ENCODE measurements at places on chromosomes 3 and 15.

DNA sequence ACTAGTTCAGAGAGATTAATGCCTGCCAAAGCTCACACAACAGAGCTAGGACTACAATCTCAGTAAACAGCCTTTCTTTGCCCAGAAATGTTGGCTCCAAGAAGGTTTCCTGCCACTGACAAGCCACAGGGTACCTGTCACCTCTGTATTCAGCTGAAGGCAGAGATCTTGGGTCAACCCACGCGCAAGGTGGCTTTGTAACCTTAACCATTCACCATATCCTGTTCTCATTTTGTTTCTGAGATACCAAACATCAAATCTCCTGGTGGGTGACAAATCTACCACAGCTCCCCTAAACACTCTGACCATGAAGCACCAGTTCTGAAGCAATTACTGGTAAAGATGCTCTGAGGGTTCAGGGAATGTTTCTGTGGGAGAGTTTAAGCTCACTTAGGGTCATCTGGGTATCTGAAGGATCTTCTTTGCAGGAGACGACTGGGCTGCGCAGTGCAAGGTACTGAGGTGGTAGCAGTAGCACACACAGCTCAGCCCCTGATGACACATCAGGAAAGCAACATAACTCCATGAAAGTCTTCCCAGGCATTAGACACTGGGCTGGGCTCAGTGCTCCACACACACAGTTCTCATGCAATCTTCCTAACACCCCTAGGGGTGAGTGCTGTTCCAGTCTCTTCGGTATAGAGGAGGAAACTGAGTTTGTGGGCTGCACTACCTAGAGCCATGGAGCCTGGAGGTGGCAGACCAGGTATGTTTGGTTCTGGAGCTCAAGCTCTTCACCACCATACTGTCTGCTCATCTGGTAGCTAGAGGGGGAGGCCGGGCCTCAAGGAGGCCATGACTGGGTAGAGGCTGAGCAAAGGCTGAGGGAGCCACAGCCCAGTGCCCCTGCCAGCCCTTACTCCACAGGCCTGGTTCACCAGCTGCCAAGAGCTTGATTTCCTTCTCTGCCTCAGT is 7.7 kb downstream of the CXCR6 start:
- DNase-seq, result peak; percentile 52

DNA sequence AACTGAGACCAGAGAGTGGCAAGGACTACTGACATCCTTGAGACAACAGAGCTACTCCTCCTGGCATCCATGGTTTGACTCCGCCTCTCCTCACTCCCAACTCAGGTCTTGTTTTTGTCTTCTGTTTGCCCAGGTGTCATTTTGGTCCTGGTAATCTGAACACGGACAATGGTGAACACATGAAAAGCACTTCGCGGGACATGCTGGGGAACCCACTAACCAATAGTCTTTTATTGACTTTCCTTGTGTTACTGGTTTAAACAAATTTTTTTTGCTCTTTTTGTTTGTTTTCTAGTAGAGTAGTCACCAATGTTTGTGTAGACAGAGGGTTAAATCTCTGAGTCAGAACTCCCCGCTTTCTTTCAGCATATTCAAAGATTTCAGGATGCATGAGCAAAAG is 38.4 kb downstream of the LARP6 start:
- DNase-seq, result no peak

GRCh38 chr3:31377045-31377642 is 155.6 kb upstream of the STT3B start:
- DNase-seq, result no peak

DNA sequence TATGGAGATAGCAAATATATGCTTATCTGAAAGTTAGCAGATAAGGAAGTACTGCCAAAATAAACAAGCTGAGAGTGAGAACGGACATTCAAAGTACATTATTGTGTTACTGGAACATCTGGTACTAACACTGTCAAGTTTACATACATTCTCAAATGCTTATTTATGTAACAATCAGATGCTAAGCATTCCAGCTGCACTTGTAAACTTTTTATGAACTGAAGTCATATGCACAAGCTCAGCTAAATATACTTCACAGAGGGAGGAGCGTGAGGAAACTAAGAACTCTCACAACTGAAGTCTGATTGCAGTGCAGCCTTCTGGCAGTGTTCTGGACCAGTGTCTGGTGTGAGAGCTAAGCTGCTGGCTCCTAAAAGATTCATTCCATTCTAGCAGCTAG is 223.7 kb upstream of the NANOGP8 start:
- no peak for DNase-seq

GRCh38 chr3:52983336-52983807 is 62.5 kb downstream of the SFMBT1 start:
- DNase-seq, result peak; percentile 50

- no peak for DNase-seq
These were observed 9.6 kb upstream of the ANP32A start for GRCh38 chr15:68830141-68830785.

DNA sequence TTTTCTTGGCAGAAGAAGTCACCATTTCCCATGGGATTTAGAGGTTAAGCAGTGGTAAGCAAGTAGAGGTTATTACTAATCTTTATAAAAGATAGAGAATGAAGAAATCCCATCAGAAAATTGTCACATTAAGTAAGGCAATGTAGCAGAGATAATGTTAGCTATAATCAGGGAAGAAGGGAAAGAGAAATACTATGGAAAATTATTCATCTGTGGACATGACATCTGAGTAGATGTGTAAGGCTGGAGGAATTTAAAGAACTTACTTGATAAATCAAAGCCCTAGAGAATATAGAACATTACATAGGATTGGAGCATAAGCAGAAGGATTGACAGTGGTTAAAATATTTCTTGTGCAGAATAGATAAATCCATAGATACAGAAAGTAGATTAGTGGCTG is 553.1 kb upstream of the CBLB start:
- DNase-seq, result no peak

DNA sequence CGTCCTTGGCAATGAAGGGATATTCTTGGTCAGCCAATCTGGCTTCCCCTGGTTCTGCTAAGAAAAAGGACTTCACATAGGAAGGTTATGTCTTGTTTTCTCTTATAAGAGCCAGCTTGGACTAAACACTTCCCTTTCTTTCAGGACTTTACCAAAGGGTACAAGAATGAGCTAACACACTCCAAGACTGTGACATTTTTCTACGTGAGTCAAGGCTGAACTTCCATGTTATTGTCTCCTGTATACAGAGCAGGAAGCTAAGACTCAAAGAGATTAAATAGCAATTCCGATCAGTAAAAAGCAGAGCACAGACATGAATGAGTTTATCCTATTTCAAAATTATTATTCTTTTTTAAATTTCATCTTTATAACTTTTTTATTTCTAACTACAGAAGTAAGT is 63.3 kb upstream of the STT3B start:
- no peak for DNase-seq

DNA sequence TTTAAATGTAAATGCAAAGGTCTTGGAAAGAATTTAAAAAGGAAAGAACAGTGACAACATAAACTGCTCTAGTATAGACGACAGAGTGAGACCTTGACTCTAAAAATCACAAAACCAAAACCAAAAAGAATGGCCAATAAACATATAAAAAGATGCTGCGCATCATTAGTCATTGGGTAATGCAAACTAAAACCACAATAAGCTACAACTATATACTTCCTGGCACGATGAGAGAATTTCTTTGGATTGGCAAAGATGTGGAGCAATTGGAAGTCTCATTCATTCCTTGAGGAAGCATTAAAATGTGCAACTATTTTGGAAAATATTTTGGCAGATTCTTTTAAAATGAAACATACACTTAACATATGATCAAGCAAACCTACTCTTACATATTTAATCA is 98.7 kb upstream of the ZPLD1 start:
- DNase-seq, result no peak

GRCh38 chr3:44439499-44440295 is 37.8 kb downstream of the ZNF445 start:
- peak; percentile 69 for DNase-seq

GRCh38 chr15:90915808-90916440 is 12.8 kb downstream of the MAN2A2 start:
- no peak for DNase-seq

DNA sequence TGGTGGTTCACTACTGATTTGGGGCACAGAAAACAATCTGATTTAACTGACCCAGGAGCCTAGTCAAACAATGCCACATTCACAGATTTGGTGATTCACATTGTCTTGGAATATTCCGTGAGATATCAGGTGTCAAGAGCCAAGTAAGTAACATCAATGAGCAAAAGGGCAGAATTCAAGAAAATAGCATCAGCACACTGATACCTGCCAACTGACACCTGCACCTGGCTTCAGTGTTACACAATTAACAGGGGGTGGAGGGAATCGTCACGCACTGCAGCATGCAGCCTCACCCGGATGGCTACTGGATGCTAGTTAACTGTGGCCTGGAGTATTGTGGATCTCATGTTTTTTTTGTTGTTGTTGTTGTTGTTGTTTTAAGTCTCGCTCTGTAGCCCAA is 17.6 kb downstream of the CCNL1 start:
- no peak for DNase-seq

DNA sequence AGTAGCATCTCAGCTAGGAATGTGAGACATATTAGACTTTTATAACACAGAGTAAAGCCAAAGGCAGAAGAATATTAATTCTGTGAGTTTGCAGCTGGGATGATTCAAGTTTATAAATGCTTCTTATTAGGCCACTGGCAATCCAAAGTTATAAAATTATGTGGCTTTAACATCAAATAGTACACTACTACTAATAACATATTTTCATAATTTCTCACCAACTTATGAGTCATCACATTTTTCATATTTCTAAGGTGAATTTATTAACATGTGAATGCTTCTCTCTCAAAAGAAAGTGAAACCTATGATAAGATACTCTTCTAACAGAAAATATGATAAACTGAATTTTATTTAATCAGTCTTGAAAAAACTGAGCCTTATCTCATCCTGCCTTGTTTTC is 1348.2 kb upstream of the ALCAM start:
- no peak for DNase-seq

- DNase-seq, result no peak
These were observed 111.0 kb downstream of the RFTN1 start for GRCh38 chr3:16402451-16402850.

- no peak for DNase-seq
These were observed 36.4 kb downstream of the PLSCR4 start for GRCh38 chr3:146214493-146214892.

DNA sequence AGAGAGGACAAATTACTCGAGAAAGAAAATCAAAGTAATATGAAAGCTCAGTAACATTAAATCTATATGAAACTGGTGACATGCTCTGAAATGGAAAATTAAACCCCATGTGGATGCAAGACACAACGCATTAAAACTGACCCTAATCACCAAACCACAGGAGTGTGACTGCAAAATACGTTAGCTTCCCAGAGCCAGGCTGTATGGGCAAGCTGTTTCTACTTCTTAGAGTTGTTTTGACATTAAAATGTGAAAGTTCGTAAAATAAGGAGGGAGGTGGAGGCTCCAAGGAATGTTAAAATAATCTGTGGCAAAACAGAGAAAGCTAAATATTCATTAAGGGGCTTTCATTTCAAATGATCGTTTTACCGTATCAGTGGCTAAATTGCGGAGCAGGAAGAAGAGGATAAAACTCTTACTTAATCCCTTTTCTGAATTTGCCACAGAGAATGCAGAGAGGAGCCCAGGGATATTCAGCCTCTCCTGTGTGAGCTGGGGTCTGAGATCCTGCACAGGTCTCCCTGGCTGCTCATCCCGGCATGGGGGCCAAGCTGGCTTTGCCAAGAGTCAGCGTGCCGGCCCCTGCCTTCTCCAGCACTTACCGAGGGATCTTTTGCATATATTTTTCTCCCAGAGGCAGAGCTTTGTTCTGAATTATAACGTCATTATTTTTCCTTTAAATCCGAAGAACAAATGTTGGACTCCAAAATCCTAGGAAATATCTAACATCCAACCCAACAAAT is 239.8 kb upstream of the THBS1 start:
- no peak for DNase-seq

DNA sequence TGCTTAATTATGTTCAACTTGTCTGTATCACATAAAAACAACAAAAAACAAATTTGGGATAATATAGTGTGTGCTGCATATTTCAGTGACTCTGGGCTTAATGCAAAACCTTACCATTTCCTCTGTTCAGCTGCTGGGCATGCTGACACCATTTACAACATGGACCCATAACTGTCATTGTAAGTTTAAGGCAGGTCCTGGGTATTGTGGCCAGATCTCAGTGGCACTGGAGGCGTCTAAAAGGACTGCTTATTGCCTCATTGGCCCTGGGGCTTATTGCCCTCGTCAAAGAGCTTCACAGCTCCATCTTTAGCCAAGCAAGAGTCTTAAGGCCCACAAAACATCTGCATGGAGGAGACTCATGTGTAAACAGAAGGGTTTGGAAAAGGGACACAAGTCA is 390.2 kb downstream of the NR2F2 start:
- no peak for DNase-seq

DNA sequence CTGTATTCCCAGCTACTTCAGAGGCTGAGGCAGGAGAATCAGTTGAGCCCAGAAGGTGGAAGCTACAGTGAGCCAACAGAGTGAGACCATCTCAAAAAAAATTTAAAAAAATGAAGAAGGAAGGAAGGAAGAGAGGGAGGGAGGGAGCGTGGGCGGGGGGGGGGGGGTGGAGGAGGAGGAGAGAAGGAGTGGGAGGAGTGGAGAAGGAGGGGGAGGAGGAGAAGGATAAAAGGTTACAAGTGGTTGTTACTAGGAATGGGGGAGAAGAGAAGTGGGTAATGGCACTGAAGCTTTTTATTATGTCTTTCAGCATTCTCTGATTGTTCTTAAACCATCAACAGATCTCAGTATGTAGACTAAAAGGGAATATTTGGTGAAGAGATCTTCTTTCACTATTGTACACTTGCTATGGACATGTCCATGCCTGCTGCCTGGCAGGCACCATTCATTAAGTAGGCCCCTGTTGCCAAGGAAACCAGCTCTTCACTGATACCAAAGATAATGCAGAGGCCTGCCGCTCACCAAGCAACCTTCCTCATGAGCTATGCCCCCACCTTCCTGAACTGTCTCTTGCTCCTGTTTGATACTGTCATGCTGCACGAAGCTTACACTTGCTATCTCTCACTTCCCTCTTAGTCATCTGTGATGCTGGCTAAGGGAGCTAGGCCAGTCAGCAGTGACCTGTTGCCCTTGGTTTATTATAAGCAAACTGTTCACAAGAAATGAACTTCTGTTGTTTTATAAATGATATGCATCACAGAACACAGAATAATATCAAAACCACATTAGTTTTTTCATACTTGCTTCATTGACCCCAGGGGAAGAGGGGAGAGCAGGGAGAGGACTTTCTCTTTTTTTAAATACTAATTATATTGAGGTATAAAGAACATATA is 23.1 kb downstream of the EPM2AIP1 start:
- DNase-seq, result peak; percentile 41

DNA sequence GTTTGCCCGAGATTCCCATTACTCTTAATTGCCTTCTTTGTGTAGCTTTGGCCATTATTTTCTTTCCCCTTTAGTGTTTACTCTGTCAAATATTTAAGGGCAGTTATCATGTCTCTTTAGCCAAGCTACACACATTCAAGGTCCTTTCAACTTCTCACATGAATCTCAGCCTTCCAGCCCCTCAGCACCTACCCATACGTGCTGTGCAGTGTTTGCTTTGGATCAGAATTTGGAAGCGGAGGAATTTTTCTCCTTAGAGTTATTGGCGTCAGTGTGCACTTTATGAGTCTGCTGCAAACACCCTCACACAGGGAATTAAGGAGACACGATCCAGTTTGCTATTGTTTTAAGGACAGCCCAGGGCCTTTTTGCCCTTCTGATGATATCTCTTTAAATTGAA is 231.6 kb downstream of the CACNA2D3 start:
- DNase-seq, result no peak

- DNase-seq, result peak; percentile 42
These were observed 40.3 kb downstream of the CHST14 start for GRCh38 chr15:40511093-40511471.
